Thoracic aorta (tissue), 2 donors: ENCODE measurements at places on chromosomes 1 and 21.

DNA sequence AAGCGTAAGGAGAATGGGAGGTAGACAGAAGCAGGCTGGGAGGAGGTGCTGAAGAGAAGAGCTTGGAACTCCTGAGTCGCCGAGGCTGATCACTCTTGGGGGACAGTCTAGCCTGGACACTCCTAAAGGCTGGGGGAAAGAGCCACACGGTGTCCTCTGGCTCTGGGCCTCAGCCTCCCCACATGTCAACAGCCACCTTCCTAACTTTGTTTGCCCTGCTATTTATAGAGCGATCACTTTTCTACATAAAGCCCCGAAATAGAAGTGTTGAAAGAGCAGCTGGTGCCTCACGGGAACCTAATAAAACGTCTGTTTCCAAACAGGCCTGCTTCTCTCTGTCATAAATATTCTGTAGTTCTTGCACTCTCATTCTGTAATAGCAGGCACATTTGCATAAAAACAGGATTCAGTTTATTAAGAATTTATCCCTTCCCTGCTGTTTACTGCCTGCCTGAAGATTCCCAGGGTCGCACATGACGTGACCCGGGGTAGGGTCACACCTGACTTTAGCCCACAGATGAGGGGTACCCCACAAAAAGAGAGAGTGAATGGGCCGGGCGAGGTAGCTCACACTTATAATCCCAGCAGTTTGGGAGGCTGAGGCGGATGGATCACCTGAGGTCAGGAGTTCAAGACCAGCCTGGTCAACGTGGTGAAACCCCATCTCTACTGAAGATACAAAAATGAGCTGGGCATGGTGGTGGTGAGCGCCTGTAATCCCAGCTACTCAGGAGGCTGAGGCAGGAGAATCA is 212.5 kb downstream of the TOMM20 start:
- no peak for DNase-seq

DNA sequence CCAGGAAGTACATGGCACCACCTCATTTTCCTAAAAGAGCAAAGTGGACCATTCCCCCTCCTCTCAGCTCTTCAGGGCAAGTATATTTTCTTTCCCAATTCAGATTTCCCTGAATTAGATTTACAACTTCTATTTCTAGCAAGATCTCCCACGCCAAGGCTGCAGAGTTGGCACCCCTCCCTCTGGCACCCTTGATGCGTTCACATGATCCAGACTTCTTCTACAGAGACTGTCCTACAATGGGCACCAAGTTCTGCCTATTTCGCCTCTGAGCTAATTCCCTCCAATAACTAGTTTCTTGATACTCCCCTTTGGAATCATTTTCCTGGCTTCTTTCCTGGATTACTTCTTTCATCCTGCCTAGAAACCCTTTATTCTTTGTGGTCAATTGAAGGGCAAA is 122.0 kb downstream of the CDC7 start:
- DNase-seq: peak; percentile 35

- no peak for DNase-seq
These were observed 163.2 kb upstream of the CSF3R start for GRCh38 chr1:36645867-36646266.

- DNase-seq: no peak
These were observed 81.2 kb downstream of the TGFB2 start for GRCh38 chr1:218426343-218426657.

DNA sequence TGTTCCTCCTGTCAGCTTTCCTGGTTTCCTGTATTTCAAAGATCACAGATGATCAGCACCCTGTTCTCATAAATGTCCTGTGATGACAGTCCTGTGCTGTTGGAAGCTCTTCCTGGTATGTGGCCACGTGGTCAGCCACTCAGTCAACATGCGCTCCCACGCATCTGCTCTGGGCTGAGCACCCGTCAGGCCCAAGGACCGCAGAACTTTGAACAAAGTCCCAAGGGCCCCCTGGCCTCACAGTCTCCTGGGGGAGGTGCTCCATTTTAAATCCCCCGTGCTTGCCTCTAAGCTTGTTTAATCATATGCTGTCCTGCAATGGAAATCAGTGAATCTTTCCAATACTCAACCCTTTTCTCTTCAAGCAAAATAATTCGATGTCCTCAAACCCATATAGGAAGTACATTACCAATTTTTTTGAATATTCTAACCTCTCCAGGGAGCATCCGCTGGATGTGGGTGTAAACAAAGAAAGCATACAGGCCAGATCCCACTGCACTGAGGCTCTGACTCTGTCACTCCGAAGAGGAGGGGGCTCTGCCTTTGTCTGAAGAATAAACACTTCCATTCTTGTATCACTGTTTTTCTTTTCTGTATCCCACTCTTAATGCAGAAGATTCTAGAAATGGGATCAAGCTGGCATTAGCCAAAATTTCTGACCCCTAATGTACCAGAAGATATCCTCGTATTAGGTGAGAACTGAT is 250.3 kb downstream of the SDCCAG8 start:
- DNase-seq: no peak

- no peak for DNase-seq
These were observed 4.7 kb downstream of the ARHGEF11 start for GRCh38 chr1:157040802-157041201.

DNA sequence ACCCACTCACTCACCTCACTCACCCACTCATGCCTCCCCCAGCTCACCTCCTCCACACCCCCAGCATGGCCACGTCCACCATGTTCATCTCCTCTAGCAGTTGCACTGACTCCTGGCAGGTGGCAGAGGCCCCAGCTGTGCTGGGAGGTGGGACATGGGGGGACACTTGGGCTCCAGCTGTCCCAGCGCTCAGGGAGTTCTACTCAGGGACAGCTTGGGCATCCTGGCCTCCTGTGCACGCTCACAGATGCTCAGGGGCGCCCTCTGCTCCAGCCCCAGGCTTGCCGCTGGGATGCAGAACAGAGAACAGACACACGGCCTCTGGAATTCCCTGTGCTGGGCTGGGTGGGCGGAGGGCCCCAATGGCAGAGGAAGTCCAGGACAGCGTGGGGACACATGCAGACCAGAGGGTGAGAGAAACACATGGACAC is 5.2 kb downstream of the KRTAP10-8 start:
- DNase-seq: no peak

- DNase-seq: no peak
These were observed 234.6 kb upstream of the IRF2BP2 start for GRCh38 chr1:234844479-234845031.

DNA sequence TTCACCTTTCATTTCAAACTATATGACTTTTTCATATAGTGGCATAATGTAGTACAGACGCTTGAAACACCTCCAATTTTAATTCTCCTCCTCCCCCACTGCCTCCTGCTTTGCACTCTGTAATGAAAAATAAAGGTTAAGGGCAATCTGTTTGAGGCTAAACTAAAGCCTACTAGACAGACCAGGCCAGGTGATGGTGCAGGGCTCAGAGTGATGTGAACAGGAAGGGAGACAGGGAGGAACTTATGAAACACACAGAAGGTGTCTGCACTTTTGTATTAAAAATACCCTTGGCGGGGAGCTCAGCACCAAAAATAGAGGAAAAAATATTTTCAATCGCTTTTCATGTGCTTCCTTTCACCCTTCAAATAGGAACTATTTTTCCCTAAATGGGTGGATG is 415.4 kb downstream of the LMO4 start:
- no peak for DNase-seq

DNA sequence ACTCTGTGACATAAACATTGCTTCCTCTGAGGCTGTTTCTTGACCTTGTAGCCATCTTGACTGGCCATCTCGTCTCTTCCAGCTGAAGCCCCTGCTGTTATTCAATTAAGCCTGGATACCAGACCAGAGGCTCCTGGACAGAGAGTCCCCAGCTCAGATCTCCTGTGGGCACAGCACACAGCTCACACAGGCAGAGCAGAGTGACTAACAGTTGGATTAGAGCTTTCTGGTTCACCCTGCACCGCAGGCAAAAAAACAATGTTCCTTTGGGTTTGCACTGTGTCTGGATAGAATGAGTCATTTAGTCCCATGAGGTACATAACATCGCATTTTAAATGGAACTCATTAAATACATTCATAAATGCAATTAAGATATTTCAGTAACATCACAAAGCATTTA is 33.4 kb upstream of the USH2A start:
- no peak for DNase-seq

GRCh38 chr1:53431244-53431643 is 28.0 kb upstream of the DMRTB1 start:
- no peak for DNase-seq

DNA sequence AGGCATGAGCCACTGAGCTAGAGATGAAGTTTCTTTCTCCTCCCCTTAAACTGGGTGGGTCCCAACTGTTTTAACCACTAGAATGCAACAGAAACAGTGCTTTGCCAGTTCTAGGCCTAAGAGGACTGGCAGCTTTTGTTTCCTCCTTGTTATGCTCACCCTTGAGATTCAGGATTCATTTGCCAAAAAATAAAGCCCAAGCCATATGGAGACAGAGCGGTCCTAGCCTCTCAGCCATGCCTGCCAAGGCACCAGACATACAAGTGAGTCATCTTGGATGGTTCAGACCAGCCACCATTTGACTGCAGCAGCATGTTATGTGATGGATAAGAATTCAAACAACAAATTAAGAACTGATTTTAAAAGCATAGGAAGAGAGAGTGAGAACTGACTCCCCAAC is 38.1 kb upstream of the STUM start:
- no peak for DNase-seq

DNA sequence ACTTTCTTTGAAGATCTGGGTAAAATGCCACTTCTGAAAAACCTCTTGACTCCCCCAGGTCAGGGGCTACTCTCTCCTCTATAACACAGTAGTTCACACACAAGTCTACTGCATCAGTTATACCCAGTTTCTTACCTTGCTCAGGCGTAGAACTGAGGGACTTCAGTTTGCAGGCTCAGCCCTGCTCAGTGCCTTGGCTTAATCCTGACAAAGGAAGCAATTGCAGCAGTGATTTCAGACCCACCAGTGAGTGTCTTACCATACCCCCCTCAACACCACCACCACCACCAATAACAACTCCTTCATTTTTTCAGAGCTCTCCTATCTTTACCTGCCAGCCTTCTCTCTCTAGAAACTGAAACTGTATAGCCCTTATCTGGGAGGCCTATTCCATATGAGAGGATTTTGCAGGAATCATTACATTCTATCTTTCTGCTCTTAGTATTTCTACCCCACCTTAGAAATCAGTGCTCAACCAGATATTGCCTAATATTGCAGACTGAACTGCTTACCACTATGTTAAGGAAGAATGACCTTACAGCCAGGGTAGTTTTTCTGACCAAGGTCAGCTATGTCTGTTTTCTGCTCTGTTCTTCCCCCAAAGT is 105.5 kb upstream of the S1PR1 start:
- DNase-seq: no peak

DNA sequence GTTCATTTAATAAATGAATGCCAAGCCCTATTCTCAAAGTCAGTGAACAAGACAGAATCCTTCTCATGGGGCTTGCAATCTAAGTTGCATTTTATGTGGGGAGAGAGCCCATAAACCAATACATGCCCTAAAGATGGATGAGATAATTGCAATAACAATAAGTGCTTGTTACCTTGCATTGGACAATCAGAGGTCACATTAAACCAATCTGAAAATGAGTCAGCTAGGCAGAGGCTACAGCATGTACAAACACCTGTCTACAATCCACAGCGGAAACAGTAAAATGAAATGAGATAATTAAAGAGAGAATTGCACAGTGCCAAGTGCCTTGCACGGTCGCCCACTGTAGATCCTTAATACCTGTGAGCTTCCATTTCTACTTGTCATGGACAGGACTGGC is 7.4 kb upstream of the IGFN1 start:
- no peak for DNase-seq

- no peak for DNase-seq
These were observed 124.5 kb downstream of the PTPRC start for GRCh38 chr1:198763298-198763714.

- no peak for DNase-seq
These were observed 108.9 kb downstream of the CAPN8 start for GRCh38 chr1:223556414-223557129.

DNA sequence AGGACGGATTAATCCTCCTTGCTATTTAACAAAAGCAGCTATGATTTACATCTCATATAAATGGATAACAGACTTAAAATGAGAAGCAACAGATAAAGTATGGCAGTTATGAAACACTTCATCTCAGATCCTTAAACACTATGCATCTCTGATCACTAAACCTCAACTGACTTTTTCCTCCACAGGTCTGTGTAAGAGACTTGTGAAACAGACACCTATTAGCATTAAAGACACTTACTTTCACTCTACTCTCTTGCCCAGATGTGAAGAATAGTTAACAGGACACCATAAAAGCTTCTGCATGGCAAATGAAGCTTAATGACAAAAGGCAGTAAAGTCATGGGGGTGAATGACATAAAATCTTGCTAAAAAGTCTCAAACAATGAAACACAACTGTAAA is 6.2 kb downstream of the LIN9 start:
- no peak for DNase-seq

DNA sequence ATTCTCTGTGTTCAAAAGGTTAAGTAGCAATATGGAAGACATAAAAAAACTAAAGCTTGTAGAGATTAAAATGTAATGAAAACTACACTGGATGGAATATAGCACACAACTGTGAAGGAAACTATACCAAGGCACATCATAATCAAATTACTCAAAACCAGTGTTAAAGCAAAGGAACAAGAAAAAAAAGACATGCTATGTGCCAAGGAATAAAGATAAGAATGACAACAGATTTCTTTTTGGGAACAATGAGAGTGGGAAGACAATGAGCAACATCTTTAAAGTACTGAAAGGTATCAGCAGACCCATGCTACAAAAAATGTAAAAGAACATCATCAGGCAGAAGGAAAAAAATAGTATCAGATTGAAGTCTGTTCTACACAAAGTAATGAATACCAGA is 157.8 kb downstream of the VPS13D start:
- DNase-seq: no peak

- DNase-seq: no peak
These were observed 47.2 kb downstream of the CAPN9 start for GRCh38 chr1:230794431-230794830.

DNA sequence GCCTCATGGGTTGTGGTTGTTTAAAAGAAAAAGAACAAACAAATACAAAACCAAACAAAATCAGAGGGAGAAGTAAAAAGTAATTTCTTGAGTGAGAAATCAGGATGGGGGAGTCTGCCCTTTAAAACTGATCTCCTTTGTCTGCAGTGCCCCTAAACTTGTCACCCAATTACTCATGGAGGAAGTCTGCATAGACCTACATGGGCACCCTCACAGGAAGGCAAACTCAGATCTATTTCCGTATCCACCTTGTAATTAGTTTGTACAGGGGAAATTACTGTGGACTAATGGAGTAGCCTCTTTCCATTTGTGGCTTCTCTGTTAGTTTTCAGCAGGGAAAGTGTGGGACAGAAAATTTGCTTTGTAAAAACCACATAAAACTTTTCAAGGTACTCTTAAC is 600.4 kb downstream of the ADGRL2 start:
- no peak for DNase-seq

GRCh38 chr1:178743801-178744200 is 18.8 kb downstream of the RALGPS2 start:
- DNase-seq: no peak
